ENCODE measurements at places on chromosomes 1 and 21.

GRCh38 chr1:102588536-102588935 is 519.8 kb downstream of the COL11A1 start:
- no peak for DNase-seq

- no peak for DNase-seq
Measured at GRCh38 chr1:63413394-63413793, 46.0 kb downstream of the ALG6 start.

DNA sequence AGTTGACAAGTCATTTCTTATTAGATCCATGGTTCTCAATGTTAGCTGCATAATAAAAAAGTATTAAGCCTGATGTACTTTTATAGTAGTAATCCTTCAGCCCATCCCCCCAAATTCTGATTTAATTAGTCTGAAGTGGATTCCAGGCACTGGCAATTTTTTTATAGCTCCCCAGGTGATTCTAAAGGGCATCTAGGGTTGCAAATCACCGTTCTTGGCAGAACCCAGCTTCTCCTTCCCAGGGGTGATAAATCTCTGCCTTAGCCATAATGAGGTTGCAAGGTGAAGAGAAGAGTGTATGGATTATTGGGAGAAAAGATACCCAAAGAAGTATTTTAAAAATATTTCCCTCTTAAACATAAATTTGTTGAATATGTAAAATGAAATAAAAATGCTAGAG is 43.0 kb upstream of the RXRG start:
- DNase-seq, result no peak

DNA sequence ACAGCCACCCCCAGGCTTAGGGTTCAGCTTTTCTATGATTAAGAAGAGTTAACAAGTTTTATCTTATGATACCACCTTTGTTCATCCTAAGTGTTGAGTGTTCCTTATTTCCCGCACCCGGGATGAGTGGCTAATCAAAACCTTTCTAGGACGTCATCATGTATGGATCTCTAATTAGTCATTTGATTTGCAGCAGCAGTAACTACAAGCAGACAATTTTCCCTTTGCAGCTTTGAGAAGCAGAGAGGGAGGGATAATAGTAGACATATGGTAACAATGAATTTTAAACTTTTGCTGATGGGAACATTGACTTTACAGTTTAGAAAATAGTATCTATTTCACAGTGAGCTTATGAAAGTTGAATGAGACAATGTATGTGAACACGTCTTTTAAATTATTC is 30.8 kb upstream of the SLC35F3 start:
- no peak for DNase-seq

DNA sequence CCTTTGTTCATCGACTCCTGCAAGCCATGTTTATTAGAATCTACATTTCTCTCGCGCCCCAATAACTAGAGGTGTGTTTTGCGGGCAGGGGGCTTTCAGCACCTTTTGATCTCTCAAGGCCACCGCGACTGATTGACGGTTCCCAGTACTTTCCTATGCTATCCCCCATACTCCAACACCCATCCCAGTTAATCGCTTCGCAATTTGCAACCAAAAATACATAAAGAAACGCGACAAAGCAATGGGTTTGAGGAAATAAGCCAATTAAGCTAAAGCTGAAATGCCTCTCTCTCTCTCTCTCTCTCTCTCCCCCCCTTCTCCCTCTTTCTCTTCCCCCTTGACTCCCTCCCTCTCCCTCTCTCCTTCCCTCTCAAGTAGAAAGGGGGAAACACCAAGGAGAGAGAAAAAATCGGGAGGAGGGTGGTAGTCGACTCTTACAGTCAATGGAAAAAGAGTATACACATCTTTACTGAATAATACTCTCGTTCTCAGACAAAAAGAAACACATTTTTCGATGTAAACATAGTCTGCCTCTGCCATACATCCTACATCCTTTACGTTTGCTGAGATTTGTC is 128.0 kb upstream of the DPYD start:
- no peak for DNase-seq
